Activated CD4-positive, alpha-beta T cell treated with anti-CD3 and anti-CD28 coated beads, Interleukin-2, Interleukin-6, amounts not matched to agents 100 ng/mL and 50 ng/mL, durations not matched to agents 16 hours and 8 hours (primary cell): ENCODE measurements at places on chromosomes 2 and 18.

- no peak for DNase-seq
Observed at GRCh38 chr2:169446452-169446851, 32.8 kb upstream of the BBS5 start.

GRCh38 chr18:23502516-23503037, 734 bp upstream of the RMC1 start:
- DNase-seq, result no peak

GRCh38 chr2:39837856-39838453, 58.9 kb upstream of the THUMPD2 start:
- DNase-seq, result peak; percentile 30

GRCh38 chr2:237892478-237892877, 33.1 kb downstream of the RAMP1 start:
- no peak for DNase-seq

DNA sequence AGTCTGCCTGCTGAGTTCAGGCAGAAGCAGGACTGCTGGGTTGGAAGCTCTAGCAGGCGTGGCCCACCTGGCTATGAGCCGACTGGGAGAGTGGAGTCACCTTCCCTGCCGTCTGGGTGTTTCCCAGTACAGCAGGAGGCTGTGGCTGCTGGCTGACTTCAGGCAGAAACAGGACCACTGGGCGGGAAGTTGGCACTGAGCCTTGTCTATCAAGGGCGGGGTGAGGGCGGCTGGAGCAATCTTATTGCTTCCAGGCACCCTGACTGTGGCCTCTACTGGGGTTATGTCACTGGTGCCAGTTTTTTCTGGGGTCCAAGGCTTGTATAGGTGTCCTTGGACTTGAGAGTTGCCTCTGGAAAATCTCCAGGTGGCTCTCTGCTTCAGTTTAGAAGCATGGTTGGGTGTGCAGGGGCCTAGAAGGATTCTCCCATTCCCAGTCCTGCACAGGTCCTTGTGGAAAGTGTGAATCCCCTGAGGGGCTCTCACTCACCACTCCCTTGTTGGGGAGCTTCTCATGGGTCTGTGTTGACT, 30.5 kb downstream of the LTBP1 start:
- no peak for DNase-seq

- DNase-seq, result no peak
Observed at GRCh38 chr2:160479269-160479668, 14.3 kb downstream of the RBMS1 start.

DNA sequence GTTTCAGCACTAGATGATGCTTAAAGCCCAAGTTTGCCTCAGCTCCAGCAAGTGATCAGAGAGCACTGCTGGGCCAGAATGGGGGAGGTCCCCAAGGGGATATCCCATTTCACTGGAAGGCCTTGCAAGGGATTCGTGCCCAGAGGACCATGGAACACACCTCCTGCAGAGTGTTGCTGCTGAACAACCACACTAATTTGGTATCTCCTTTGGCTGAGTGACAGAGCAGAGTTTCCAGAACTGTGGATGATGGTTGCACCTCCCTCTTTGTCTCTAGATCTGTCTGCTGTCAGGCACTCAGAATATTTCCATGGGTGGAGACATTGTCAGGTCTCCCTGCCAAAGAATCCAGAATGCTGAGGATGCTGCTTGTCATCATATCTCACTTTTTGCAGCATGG, 484.8 kb upstream of the NETO1 start:
- no peak for DNase-seq

DNA sequence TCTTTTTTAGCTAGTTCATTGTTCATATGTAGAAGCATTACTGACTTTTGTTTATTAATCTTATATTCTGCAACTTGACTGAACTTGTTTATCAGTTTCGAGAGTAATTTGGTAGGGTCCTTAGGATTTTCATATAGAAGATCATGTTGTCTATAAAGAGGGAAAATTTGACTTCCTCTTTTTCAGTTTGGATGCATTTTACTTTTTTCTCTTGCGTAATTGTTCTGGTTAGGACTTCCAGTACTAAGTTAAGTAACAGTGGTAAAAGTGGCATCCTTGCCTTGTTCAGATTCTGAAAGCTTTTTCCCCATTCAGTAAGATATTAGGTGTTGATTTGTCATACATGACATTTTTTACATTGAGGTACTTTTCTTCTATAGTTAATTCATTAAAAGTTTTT, 726.0 kb downstream of the KCNJ3 start:
- no peak for DNase-seq

GRCh38 chr2:105243961-105244360, 2.4 kb downstream of the GPR45 start:
- DNase-seq, result no peak

GRCh38 chr18:55290898-55291297, 297.1 kb downstream of the TCF4 start:
- DNase-seq, result no peak

GRCh38 chr2:81467096-81467495, 1162.5 kb upstream of the LRRTM1 start:
- no peak for DNase-seq

DNA sequence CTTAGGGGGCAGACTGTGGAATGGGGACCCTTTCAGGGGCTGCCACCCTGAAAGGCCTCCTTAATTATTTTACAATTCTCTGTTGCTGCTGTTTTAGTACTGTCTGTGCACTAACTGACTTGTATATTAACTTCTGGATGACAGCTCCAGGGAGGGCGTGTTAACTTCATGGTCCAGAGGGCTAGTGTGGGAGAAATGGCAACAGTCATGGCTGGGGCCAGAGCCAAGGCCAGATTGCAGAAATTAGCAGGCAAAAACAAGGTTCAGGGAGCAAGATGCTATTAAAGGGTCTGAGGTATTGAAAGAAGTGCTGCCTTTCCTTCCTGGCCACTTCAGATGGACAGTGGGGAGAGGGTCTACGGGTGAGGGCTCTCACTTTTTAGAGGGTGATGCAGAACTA, 9.1 kb downstream of the WIPF1 start:
- no peak for DNase-seq

DNA sequence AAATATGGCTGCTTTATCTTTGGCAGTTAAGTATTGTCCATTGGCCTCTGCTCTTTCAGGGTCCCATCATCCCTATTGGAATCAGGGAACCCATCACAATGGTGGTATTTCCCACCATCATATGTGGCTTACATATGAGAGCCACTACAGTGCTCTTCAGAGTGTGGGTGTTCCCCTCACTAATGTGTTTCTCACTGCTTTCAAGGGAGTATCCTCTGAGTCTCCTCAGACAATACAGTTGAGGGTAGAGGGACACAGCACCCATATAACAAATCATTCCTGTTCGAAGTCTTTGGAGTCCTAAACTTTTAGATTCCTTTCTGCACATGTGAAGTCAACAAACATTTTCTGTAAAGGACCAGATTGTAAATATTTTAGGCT, 48.8 kb upstream of the DNAJC10 start:
- DNase-seq, result no peak

GRCh38 chr2:54610700-54611099, 112.8 kb upstream of the EML6 start:
- no peak for DNase-seq

- no peak for DNase-seq
Observed at GRCh38 chr2:88067189-88067588, 436 bp upstream of the SMYD1 start.

DNA sequence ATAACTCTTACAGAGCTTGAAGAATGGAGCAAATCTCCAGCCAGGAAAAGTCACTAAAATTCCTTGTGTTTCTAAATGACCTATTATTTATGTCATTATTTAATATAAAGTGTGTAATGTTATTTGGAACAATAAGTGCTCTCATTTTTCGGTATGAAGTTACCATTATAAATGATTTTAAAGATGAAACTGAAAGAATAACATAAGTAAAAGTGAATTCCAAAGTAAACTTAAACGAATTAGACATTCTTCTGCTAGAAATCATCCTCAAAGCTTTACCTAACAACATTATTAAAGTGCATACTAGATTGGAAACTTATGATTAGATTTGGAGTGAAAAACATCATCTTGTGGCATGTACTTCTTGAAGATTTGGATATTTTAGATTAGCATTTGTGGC, 897.2 kb upstream of the CDH2 start:
- DNase-seq, result no peak

DNA sequence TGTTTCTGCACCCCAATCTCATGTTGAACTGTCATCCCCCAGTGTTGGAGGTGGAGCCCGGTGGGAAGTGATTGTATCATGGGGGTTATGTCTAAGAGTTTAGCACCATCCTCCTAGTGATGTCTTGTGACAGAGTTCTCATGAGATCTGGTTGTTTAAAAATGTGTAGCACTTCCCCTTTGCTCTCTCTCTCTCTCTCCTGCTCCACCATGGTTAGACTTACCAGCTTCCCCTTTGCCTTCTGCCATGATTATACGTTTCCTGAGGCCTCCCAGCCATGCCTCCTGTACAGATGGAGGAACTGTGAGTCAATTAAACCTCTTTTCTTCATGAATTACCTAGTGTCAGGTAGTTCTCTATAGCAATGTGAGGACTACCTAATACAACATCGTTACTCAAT, 396.9 kb upstream of the LRATD1 start:
- DNase-seq, result no peak

GRCh38 chr2:99569386-99569785, 79.6 kb upstream of the REV1 start:
- DNase-seq, result no peak

GRCh38 chr2:61177727-61178549, 15.9 kb downstream of the C2orf74 start:
- peak; percentile 38 for DNase-seq

- no peak for DNase-seq
Observed at GRCh38 chr2:187466129-187466792, 18.2 kb upstream of the CALCRL start.

DNA sequence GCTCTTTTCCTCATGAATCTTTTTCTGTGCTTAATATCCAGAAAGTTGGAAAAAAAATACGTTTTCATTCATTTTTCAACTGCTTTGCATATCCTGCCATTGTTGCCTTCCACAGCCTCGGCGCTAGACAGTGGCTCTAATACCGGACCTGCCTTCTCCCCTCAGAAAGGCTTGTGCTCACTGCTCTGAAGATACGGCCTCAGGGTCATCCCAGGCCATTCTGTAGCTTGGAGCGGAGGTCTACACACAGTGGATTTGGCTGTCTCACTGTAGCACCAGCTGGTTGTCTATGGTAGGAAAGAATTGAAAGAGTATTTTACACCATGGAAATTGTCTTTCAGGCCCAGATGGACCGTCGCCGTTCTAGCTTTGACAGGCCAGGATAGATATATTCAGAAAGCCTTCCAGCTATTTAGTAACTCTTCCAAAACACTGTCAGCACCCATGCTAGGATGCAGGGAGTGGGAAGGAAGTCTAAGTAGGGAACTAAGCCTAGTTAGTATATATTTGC, 242.0 kb downstream of the TMEM182 start:
- no peak for DNase-seq

DNA sequence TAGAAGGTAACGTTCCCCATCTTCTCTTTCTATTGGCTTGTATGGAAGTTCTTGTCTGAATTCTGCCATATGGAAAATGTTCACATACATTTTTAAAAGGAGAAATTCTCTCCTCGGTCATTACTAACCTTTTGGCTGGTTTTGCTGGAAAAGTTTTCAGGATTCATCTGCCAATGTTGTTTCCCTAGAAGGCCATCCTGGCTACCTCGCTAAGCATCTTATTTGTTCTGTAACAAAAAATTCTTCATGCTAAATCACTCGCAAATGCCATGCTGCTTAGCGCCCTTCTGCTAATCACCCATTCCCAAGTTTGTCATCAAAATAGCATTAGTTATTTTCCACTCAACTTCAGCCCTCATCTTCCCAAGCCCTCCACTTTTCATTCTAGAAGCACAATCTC, 262.0 kb downstream of the SLC8A1 start:
- DNase-seq, result no peak

DNA sequence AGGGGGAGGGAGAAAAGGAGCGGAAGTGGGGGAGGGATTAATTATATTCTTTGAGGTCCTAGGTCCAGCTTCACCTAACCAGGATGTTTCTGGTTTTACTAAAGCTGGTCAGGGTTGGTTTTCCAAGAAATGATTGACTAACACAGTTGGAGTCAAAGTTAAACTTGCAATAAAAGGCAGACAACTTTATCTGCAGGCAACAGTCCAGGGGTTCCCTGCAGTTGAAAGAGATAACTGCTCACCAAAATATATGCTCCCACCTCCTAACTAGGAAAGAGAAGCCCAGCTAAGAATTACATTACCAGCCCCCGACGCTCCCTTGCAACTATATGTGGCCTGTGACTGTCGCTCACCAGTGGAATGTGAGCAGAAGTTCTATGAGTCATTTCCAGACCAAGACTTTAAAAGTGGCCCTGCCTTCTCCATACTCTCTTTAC, 140.0 kb upstream of the PKDCC start:
- DNase-seq, result no peak

- no peak for DNase-seq
Observed at GRCh38 chr2:110802208-110802932, 70.0 kb downstream of the ACOXL start.

- DNase-seq, result no peak
Observed at GRCh38 chr18:58484989-58485981, 143.6 kb downstream of the ALPK2 start.

GRCh38 chr2:37489041-37489456, 144.6 kb downstream of the QPCT start:
- no peak for DNase-seq

- DNase-seq, result no peak
Observed at GRCh38 chr18:25672490-25672889, 320.5 kb upstream of the ZNF521 start.

GRCh38 chr2:175131252-175131651, 36.8 kb downstream of the ATF2 start:
- DNase-seq, result no peak

DNA sequence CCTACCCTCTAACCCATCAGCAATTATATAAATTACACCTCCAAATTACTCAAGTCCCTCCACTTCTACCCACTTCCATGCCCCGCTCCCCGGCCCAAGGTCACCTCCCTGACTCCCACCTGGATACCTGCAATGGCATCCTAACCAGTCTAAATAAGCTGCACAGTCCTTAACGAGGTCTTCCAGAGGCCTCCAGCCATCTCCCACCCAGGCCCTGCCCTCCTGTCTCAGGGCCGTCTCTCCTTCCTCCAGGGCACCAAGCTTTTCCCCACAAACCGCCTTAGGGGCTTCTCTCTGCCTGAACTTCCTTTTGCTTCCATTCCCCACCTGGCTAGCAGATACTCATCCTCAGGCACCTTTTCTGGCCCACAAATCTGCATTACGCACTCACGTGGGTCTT, 4.8 kb downstream of the L3MBTL4 start:
- DNase-seq, result no peak

- DNase-seq, result no peak
Observed at GRCh38 chr2:181886192-181886591, 5.3 kb upstream of the ITPRID2 start.

- no peak for DNase-seq
Observed at GRCh38 chr2:179595284-179595683, 266.1 kb downstream of the ZNF385B start.

- no peak for DNase-seq
Observed at GRCh38 chr2:105597011-105597805, 147.5 kb upstream of the NCK2 start.

DNA sequence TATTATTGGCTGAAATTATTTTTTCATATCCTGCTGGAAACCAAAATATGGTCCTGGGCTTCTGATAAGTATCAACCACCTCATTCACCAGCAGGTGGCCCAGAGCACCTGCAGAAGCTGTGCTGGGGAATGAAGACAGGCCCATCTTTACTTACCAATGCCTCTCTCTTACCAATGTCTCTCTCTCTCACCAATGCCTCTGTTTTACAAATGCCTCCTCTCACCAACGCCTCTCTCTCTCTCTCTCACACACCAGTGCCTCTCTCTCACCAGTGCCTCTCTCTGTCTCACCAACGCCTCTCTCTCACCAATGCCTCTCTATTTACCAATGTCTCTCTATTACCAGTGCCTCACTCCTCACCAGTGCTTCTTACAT, 2.3 kb upstream of the MAL start:
- DNase-seq, result peak; percentile 45
